ENCODE measurements at places on chromosomes 11 and 22. TPM values are rescaled to one million over a fixed set of nuclear protein-coding genes. Genes with fewer than 3 reads are reported as not detected.

Gene SLC35F2
- total RNA-seq, result 22.6 TPM

Gene MMP12
- not detected for total RNA-seq

Gene SEC14L6
- 1.4 TPM for total RNA-seq

Gene RAB30
- total RNA-seq, result 47.3 TPM

Gene MAPK8IP2
- total RNA-seq, result 76.3 TPM

Gene FIBIN
- total RNA-seq, result 7.8 TPM

Gene PRSS23
- total RNA-seq, result 11.1 TPM

Gene TNKS1BP1
- total RNA-seq, result 19.3 TPM

Gene GAB2
- 23.1 TPM for total RNA-seq

Gene OR51B4
- 0.31 TPM for total RNA-seq

Gene MS4A12
- not detected for total RNA-seq

Gene MPST
- total RNA-seq, result 28.1 TPM

Gene MISFA
- 0.62 TPM for total RNA-seq

Gene CD6
- total RNA-seq, result 0.16 TPM

Gene RAB36
- 5.9 TPM for total RNA-seq

Measured in occipital lobe (tissue), 3 donors.